Stimulated activated CD8-positive, alpha-beta memory T cell treated with anti-CD3 and anti-CD28 coated beads, Interleukin-12 subunit alpha, Interleukin-12 subunit beta, amount 100 ng/mL, for 1 hour (primary cell): ENCODE measurements at places on chromosomes 4 and X.

DNA sequence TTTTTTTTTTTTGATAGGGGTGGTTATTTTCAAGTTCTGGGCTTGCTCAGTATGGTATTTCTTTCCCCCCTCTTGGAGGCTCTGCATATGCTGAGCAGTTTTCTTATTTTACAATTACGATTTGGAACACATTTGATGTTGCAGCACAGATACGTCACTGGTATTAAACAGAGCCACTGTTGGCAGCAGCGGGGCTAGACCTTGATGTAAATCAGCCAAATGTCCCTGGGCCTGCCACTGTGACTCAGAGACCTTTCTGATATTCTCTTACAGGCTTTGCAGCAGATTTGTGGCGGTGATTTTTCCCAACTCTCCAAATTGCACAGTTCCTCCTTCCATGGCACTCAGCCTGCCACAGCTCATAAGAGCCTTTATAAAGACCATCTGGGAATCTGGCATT is 81.1 kb downstream of the VMA21 start:
- DNase-seq, result no peak

GRCh38 chrX:121308276-121308805 is 260.9 kb downstream of the GLUD2 start:
- DNase-seq, result peak; percentile 1

- DNase-seq, result no peak
Observed at GRCh38 chr4:151486168-151486567, 77.2 kb downstream of the FHIP1A start.

GRCh38 chr4:98343626-98344025 is 82.4 kb downstream of the RAP1GDS1 start:
- no peak for DNase-seq

DNA sequence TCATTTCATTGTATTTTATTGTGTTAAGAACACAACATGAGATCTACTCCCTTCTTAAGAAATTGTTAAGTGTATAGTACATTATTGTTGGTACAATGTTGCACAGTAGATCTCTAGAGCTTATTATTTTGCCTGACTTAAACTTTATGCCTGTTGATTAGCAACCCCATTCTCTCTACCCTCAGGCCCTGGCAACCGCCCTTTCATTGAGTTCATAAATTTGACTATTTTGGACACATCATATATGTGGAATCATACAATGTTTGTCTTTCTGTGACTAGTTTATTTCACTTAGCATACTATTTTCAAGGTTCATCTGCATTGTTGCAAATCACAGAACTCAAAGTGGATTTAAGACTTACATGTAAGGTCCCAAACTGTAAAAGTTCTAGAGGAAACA is 222.1 kb downstream of the IL15 start:
- no peak for DNase-seq

- DNase-seq, result no peak
Observed at GRCh38 chr4:13522282-13523104, 21.8 kb downstream of the NKX3-2 start.

DNA sequence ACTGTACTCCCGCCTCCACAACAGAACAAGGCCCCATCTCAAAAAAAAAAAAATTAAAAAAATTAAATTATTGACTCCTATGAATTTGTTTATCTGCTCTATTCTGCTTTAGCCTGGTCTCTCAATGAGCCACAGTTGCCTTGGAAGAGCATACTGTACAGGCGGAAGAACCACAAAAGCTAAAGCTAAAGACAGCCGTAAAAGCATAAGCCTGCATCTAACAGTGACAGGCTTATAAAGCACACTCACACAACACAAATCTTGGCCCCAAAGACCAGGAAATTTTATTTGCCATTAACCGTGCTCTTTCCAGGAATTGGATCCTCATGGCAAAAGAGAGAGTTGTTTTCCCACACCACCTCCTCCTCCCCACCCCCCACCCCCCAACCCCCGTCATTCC is 53.5 kb upstream of the KLF3 start:
- no peak for DNase-seq

DNA sequence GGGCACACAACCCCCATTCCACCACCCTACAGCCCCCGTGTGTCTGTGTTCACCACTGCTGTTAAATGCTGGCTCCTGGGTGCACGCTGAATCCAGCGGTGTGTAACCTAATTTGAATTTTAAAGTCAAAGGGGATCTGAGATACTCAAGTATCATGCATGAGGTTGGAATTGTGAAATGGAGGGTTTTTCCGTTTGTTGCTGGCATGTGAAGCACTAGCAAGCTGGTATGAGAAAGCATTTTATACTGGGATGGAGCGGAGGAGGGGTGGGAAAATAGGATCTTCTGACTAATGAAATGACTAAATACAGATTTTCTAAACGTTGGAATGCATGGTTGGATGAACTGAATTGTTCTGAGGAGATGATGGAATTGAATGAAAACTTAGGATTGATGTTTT is 36.9 kb upstream of the FAT1 start:
- DNase-seq, result no peak

GRCh38 chr4:42488114-42488513 is 90.8 kb downstream of the SHISA3 start:
- DNase-seq, result no peak

DNA sequence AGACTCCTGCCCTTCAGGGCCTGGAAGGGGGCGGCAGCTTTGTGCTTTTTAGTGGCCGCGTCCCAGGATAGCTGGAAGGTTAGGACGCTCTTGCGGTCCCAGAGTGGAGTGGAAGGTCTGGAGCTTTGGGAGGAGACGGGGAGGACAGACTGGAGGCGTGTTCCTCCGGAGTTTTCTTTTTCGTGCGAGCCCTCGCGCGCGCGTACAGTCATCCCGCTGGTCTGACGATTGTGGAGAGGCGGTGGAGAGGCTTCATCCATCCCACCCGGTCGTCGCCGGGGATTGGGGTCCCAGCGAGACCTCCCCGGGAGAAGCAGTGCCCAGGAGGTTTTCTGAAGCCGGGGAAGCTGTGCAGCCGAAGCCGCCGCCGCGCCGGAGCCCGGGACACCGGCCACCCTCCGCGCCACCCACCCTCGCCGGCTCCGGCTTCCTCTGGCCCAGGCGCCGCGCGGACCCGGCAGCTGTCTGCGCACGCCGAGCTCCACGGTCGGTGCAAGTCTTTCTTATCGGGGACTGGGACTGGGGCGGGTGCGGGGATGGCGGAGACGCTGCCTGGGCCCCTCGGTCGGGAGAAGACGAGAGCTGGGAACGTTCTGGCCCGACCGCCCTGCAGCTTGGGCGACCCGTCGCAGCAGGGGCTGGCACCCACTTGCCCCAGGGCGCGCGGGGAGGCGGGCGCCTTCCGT is at the start of gene EDNRA:
Gene EDNRA (plus strand): TSS at position 207 of the 686 bp plus-strand sequence. CDS start 4,585 bp downstream, outside the sequence.
- DNase-seq, result no peak

DNA sequence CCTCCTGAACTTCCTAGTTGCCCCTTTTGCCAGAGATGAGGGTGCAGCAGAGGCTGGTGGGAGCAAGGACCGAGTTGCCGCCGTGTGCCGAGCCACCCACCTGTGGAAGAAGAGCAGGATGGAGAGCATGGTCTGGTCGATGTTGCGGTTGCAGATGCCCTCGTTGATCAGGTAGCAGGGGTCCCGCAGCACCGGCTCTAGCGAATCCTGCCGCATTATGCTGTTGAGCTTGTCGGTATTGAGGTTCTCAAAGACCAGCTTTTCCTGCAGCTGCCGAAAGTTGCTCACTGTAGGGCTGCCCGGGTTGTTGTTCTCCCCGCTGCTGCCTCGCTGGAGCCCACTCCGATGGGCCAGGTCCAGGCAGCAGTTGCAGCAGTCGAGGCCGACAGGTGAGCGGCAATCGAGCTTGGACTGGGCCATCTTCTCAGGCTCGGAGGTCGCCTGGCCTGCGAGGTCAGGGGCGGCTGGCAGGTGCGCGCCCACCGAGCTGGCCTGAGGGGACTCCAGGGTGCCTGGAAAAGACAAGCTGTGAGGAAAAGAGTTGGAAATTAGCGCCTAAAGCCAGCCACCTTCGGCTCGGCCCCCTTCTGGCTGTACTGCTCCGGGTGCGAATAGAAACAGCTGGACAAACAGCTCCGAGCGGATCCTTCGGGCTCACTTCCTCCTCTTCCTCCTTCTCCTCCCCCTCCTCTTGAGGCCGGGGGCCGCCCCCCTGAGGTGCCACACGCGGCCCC is 420 bp downstream of the TSC22D3 start:
- no peak for DNase-seq

GRCh38 chr4:87445964-87446363 is 23.6 kb downstream of the NUDT9 start:
- no peak for DNase-seq
